CD4-positive, CD25-positive, alpha-beta regulatory T cell (primary cell): ENCODE measurements at places on chromosomes 4 and X.

- no peak for DNase-seq
Measured at GRCh38 chr4:182219411-182220056, 23.7 kb upstream of the TENM3 start.

GRCh38 chr4:113979148-113979904 is at the start of gene ARSJ:
TSS of gene ARSJ (minus strand) at chr4:113979647. CDS start at chr4:113978834, 813 bp downstream.
- no peak for DNase-seq

DNA sequence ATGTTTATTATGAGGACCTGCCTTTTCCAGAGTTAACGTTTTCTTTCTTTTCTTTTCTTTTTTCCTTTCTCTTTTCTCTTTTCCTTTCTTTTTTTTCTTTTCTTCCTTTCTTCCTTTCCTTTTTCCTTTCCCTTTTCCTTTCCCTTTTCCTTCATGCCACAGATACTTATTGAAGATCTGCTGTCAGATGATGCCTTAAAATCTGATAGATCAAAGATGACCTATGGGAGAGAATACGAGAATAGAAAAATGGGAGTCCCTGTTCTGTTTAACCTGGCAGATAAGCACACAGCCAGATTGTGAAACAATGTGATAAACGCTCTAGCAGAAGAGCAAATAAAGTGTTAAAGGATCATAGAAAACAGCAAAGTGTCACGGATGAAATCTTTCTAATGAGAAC is 38.9 kb downstream of the AFF1 start:
- no peak for DNase-seq

GRCh38 chrX:120334151-120334550 is 22.9 kb upstream of the TMEM255A start:
- DNase-seq, result no peak

DNA sequence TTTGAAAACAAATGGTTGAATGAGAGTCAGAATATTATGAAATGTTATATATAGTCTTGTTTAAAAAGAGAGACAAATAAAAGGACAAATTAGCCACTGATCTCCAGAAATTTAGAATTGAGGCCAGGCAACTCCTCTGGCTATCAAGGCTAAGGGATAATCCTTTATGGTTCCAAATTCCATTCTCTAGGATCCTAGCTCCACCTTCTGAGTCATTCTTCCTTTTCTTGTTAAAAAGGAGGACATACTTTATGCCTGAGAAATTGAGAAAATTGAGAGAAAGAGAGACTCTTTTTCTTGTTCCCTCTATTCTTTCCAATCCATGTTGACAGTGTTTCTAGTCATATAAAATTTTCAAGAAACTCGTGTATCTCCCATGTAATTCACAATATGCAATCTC is 1299.5 kb downstream of the FSTL5 start:
- DNase-seq, result no peak

DNA sequence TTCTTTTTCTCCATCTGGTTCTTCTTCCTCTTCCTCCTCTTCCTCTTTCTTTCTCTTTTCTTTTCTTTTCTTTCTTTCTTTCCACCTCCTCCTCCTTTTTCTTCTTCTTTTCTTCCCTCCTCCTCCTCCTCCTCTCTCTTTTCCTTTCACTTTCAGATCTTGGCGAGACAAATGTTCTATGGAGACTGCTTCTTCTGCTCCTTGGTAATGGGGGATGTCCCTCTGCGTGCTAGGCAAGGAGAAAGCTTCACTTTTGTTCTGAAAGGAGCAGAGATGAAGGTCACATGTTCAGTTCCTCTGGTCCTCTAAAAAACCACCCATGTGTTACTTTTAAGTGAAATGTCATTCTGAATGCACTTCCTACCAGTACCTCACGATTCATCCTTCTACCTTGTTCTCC is 33.2 kb downstream of the NBDY start:
- no peak for DNase-seq

DNA sequence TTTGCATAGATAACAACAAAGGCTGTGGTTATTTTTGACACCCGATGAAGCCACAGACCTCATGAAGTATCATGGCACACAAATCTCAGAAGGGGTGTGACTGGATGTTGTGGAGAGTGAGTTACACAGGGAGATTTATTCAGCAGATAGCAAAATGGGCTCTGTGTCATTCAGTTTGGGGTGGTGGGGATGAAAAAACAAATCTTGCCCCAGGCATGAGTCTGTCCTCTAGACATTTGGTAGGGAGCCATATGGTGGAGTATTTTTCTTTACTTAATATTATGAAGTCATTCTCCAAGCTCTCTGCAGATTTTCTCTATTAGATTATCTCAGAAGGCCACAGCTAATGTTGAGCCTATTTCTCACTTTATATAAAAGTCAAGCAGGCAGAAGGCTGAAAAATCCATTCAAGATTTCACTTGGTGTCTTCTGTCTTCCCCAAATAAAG is 277.1 kb upstream of the TENM3 start:
- no peak for DNase-seq

- DNase-seq, result peak; percentile 17
Measured at GRCh38 chr4:109302361-109303139, at the start of gene COL25A1. TSS of gene COL25A1 (minus strand) at chr4:109302658.

- no peak for DNase-seq
Measured at GRCh38 chr4:53123819-53124218, 242.0 kb downstream of the SCFD2 start.

- DNase-seq, result no peak
Measured at GRCh38 chr4:139647184-139647583, 18.4 kb upstream of the MGST2 start.

DNA sequence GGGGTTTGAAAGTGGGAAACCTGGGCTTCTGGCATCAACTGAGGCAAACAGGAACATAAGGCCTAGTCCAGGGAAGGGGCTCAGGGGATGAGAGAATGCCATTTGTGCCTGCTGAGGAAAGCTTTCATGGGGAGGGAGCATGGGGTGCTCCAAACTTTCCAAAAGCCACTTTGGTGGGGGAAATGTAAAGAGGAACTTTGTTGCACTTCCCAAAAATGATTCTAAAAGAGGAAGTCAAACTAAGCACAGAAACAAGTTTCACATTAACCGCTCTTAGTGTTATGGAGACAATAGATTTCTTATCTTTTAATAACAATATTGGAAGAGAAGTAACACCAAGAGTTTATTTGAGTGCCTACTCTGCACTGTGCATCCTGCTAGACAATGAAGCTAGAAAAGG is 32.3 kb downstream of the GAB3 start:
- no peak for DNase-seq

GRCh38 chrX:149853925-149854324 is 27.1 kb upstream of the MAGEA8 start:
- no peak for DNase-seq

- DNase-seq, result no peak
Measured at GRCh38 chr4:6361076-6361784, 91.6 kb downstream of the WFS1 start.

DNA sequence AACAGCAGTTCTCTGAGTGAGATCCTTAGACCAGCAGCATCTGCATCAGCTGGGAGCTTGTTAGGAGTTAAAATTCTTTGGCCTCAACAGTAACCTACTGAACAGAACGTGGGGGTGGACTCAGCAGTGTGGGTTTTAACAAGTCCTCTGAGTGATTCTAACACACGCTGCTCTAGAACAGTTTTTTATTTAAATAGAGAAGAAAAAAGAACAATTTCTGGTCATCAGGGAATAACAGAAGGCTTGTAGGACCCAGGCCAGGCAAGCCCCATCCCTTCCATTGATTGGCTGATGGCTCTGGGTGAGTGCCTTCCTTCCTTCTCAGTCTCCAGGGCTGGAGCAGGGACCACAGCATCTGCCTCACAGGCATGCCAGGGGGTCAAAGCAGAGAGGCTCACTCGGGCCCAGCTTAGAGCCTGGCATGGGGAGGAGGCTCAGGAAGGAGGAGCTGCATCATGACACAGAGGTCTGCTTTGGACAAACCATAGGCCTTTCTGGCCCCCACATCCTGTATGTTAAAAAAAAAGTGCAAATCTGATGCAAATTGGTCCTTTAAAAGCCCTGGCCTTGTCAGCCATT is 56.7 kb downstream of the JAKMIP1 start:
- no peak for DNase-seq

- no peak for DNase-seq
Measured at GRCh38 chr4:109301651-109302360, 652 bp downstream of the COL25A1 start.

- no peak for DNase-seq
Measured at GRCh38 chrX:153414856-153415510, 3.7 kb downstream of the ZFP92 start.

DNA sequence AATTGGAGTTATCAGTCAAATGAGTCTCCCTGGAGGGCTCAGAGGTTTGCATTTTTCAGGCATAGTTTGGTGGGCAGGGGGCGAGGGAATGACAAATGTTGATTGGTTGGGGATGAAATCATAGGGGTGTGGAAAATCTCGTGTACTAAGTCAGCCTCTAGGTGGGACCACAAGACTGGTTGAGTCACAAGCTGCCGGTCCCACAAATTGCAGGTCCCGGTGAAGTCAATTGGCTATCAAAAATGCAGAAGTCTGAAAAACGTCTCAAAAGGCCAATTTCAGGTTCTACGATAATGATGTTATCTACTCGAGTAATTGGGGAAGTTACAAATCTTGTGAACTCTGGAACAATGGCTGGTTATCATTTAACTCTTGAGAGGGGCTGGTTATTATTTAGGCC is 98.8 kb upstream of the DHX15 start:
- no peak for DNase-seq

DNA sequence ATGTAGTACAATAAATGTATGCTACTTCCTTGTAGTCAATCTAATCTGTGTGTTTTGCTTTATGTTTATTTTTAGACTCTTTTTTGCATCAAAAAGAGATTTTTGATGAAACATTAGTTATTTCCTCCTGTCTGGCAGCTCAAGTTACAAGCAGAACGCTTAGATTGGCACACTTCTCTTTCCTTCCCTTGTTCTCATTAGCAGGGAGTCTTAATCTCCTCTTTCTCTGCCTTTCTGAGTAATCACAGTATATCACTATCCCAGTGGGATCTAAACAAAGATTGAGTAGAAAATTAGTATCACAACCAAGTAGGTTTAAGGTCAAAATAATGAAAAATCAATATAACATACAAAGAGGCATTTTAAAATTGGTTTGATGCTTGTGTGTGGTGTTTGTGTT is 1192.6 kb downstream of the C4orf33 start:
- DNase-seq, result no peak
